ENCODE measurements at places on chromosomes 16 and 17. TPM values are rescaled to one million over a fixed set of nuclear protein-coding genes. Genes with fewer than 3 reads are reported as not detected.

The BICDL2 gene
- total RNA-seq: not detected

The SLC16A11 gene
- not detected for total RNA-seq

The UTP4 gene
- total RNA-seq: 48.0 TPM

The GSPT1 gene
- total RNA-seq: 43.2 TPM

The CCDC78 gene
- total RNA-seq: 7.5 TPM

- H3K27ac ChIP-seq: no peak overlapping the region
- no peaks in the 10 kb centered on the region for H3K36me3 ChIP-seq
- no peak for DNase-seq
- H3K4me1 ChIP-seq: peaks cover 10% of the 10 kb centered on the region
These were observed 20.2 kb downstream of the CDK5RAP3 start for GRCh38 chr17:47990962-47991731.

GRCh38 chr17:40018211-40019121, 3.2 kb downstream of the CSF3 start:
- no peak for DNase-seq
- peaks cover 49% of the 10 kb centered on the region for H3K36me3 ChIP-seq
- H3K4me1 ChIP-seq: no peaks in the 10 kb centered on the region
- no peaks in the 10 kb centered on the region for H3K27me3 ChIP-seq
- peak overlapping the region; percentile 59 for H3K27ac ChIP-seq

Data from tibial nerve (tissue), 4 donors.